MCF 10A (cell line): ENCODE measurements at places on chromosomes 1 and 21.

DNA sequence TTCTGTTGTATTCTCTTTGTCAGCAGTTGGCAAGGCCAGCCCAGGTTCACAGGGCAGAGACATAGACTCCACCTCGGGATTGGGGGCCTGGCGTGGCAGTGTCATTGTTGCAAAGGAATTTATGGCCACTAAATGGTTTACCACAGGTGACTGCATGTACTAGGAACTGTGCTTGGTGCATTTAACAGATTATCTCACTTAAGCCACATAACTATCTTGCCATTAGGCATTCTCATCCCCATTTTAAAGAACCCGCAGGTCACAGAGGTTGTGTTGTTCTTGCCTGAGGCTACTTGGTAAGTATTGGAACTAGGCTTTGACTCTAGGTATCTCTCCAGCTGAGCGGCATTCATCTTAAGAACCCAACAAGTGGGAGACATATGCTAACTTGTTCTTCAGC is 9.7 kb downstream of the TLCD4 start:
- H3K4me1 ChIP-seq = no peaks in the 10 kb centered on the region
- no peak for DNase-seq
- no peak overlapping the region for H3K4me3 ChIP-seq
- H3K27me3 ChIP-seq = no peaks in the 10 kb centered on the region
- no peaks in the 10 kb centered on the region for H3K36me3 ChIP-seq

DNA sequence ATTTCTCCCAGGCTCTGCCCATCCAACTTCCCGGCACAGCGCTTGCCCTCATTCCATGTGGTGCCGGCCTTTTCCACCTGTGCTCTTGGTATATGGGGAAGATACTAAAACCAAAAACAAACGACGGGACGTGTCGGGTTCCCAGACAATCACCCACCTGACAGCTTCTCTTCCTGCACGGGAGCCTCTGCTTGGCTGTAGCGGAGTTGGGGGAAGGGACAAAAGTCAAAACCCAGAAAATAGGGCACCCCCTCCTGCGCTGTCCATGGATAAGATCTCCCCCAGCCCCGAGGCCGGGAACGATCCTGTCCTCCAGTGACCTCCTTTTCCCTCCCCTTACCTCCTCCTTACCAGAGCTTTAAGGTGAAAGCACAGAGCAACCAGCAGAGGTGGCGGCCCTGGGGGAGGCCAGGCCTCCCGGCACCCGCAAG is 640 bp downstream of the JTB start:
- H3K36me3 ChIP-seq = peaks cover 64% of the 10 kb centered on the region
- peak; percentile 26 for DNase-seq
- H3K4me1 ChIP-seq = peaks cover 23% of the 10 kb centered on the region
- H3K27ac ChIP-seq = peak overlapping the region; percentile 96
- H3K4me3 ChIP-seq = peak overlapping the region; percentile 98

DNA sequence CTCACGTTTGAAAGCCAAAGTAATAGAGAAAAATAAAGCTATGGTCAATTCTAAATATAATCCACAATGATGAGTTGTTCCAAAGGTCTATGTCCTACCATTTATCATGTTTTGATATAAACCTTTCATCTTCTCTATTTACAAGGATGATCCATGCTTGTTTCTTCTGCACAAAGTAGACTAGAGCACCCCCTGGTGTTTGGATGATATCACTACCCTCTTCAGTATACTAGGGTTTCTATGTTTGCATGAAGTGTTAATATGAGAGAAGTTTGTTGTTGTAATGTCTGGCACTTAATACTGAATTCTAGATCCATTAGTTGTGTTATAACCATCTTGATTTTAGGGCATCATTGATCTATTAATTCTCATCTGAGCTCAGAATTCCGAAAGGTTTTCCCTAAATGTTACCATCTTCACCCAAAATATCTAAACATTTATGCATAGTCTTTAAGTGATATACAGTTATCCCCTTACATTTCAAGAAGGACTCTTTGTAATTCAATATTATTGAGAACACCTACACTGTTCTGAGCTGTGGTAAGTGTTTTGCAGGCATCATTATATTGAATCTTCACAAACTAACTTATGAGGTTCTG is 21.1 kb downstream of the CLDN8 start:
- peak; percentile 72 for DNase-seq
- H3K36me3 ChIP-seq = no peaks in the 10 kb centered on the region
- H3K27me3 ChIP-seq = no peaks in the 10 kb centered on the region
- H3K27ac ChIP-seq = no peak overlapping the region

DNA sequence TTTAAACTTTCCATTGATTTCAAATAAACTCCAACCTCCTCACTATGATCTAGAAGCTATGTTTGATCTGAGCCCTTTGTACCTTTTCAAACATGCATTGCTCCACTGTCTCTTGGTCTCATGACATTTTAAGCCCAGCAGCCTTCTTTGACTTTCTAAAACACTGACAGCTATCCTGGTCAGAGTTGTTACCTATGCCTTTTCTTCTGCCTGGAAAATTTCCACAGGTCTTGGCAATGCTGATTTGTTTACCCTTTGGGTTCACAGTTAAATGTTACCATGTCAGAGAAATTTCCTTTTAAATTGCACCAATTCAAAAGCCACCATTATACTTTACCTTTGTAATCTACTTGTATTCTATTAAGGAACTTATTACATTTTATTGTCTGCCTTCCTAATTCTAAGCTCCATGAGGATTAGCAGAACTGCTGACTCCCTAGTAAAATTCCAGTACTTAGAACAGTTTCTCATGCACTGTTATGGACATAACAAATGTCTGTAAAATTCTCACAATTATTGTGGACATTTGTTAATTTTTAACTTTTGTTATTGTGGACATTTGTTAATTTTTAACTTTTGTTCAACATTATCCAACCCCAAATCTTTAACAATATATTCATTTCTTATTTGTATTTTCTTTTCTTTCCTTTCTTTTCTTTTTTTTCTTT is 1064.4 kb downstream of the NCAM2 start:
- no peak overlapping the region for H3K4me3 ChIP-seq
- no peaks in the 10 kb centered on the region for H3K4me1 ChIP-seq
- H3K36me3 ChIP-seq = no peaks in the 10 kb centered on the region
- DNase-seq = no peak

DNA sequence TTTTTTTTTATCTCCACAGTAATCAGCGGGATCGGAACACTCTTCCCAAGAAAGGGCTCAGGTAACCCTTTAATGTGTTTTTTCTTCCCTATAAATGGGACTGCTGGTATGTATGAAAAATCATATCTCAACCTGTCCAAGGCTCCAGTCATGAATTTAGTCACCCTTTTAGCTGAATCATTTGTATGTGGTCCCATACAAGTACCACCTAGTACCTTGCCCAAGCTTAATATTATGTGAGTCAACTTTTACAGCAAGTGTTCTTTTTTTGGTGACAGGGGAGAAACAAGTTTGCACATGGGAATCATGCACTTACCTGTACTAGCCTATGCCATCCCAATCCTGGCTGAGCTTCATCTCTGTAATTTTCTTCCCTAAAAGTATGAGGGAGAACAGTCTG is 43.7 kb upstream of the IPO9 start:
- no peak overlapping the region for H3K4me3 ChIP-seq
- no peaks in the 10 kb centered on the region for H3K27me3 ChIP-seq
- peak; percentile 30 for DNase-seq

- DNase-seq = no peak
- no peaks in the 10 kb centered on the region for H3K27me3 ChIP-seq
- H3K36me3 ChIP-seq = peaks cover 4% of the 10 kb centered on the region
- H3K4me3 ChIP-seq = no peak overlapping the region
- peaks cover 4% of the 10 kb centered on the region for H3K4me1 ChIP-seq
- H3K27ac ChIP-seq = no peak overlapping the region
These were observed 73.5 kb downstream of the SIK1 start for GRCh38 chr21:43353282-43354025.

DNA sequence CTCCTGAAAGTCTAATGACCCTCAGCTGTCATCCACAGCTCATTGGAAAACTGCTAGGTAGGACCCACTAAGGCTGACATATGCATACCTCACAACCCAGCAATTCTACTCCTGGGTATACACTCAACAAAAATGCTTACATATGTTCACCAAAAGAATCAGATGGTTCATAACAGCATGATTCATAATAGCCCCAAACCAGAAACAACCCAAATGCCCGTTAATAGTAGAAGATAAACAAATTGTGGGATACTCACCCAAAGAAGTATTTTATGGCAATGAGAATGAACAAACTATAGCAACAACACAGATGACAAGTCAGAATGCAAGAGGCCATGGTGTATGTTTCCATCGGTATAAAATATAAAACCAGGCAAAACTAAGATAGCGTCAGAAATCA is 124.6 kb downstream of the HLCS start:
- H3K36me3 ChIP-seq = no peaks in the 10 kb centered on the region
- H3K27ac ChIP-seq = no peak overlapping the region
- no peaks in the 10 kb centered on the region for H3K27me3 ChIP-seq

- H3K27me3 ChIP-seq = no peaks in the 10 kb centered on the region
- H3K27ac ChIP-seq = no peak overlapping the region
- H3K4me3 ChIP-seq = no peak overlapping the region
These were observed 87.3 kb upstream of the KAZN start for GRCh38 chr1:14511166-14511680.

DNA sequence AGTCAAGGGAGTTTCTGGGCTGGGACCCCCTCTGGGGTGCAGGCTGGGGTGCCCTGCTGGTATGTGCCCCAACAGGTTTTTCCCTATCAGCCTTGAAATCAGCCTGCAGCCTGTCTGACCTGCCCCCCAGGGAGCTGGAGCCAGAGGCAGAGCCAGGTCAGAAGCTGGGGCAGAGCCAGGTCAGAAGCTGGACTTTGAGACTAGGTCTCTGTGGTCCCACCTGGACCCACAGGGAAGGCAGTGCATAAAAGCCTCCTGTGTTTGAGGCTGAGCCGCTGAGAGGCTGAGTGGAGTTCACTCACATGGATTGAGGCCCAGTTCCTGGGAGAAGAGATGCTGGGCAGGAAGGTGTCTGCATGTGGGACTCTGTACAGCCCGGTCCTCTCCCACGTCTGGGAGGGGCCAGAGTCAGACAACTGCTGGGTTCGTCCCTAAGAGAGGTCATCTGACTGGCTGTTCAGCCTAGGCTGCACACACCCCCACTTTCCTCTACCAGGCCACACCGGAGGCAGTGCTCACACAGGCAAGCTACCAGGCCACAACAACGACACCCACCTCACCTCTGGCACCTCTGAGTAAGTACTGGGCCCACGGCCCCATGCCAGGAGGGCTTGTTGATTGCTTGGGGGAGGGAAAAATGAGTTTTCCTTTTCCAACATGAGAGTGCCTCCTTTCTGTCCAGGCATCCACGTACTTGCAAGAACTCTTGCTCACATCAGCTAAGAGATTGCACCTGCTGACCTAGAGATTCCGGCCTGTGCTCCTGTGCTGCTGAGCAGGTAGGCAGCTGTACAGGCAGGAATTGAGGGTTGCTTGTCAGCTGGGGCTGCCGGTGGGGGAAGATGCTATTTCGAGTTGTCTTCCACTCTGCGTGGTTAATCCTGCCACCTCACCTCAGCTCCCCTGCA is at the start of gene ANXA9:
Gene ANXA9 (plus strand): TSS at position 488 of the 908 bp plus-strand sequence. CDS start 814 bp downstream, outside the sequence.
- peaks cover 33% of the 10 kb centered on the region for H3K4me1 ChIP-seq
- no peaks in the 10 kb centered on the region for H3K36me3 ChIP-seq
- DNase-seq = no peak

GRCh38 chr1:50667272-50667671 is 244.0 kb upstream of the DMRTA2 start:
- no peak overlapping the region for H3K4me3 ChIP-seq
- H3K27me3 ChIP-seq = no peaks in the 10 kb centered on the region
- no peak for DNase-seq
- peaks cover 6% of the 10 kb centered on the region for H3K4me1 ChIP-seq

GRCh38 chr21:14833666-14834351 is 231.0 kb downstream of the NRIP1 start:
- H3K27me3 ChIP-seq = no peaks in the 10 kb centered on the region
- H3K4me1 ChIP-seq = no peaks in the 10 kb centered on the region
- peaks cover 8% of the 10 kb centered on the region for H3K36me3 ChIP-seq
- DNase-seq = no peak
- H3K27ac ChIP-seq = no peak overlapping the region

- H3K4me1 ChIP-seq = no peaks in the 10 kb centered on the region
- no peak for DNase-seq
- H3K27ac ChIP-seq = no peak overlapping the region
- no peaks in the 10 kb centered on the region for H3K27me3 ChIP-seq
These were observed 138.4 kb upstream of the LHX8 start for GRCh38 chr1:74995821-74996220.

GRCh38 chr1:222886878-222887351 is 72.1 kb downstream of the DISP1 start:
- H3K27me3 ChIP-seq = no peaks in the 10 kb centered on the region
- no peak overlapping the region for H3K4me3 ChIP-seq
- peaks cover 6% of the 10 kb centered on the region for H3K36me3 ChIP-seq
- H3K27ac ChIP-seq = no peak overlapping the region
- no peak for DNase-seq

DNA sequence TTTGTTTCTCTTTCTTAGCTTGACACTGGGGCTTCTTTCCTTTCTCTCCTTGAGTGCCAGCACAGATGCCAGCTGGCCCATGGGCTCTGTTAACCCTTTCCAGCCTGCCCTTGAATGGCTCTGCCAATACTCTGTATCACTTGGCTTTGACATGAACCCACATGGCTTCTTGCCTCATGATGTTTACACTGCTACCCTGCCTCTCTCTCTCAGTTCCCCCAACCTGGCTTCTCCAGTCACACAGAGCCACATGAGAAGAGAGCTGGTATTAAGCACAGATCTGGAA is 262.4 kb downstream of the OMA1 start:
- no peak for DNase-seq
- H3K36me3 ChIP-seq = no peaks in the 10 kb centered on the region
- H3K27me3 ChIP-seq = no peaks in the 10 kb centered on the region
- no peaks in the 10 kb centered on the region for H3K4me1 ChIP-seq
- no peak overlapping the region for H3K27ac ChIP-seq
- no peak overlapping the region for H3K4me3 ChIP-seq

DNA sequence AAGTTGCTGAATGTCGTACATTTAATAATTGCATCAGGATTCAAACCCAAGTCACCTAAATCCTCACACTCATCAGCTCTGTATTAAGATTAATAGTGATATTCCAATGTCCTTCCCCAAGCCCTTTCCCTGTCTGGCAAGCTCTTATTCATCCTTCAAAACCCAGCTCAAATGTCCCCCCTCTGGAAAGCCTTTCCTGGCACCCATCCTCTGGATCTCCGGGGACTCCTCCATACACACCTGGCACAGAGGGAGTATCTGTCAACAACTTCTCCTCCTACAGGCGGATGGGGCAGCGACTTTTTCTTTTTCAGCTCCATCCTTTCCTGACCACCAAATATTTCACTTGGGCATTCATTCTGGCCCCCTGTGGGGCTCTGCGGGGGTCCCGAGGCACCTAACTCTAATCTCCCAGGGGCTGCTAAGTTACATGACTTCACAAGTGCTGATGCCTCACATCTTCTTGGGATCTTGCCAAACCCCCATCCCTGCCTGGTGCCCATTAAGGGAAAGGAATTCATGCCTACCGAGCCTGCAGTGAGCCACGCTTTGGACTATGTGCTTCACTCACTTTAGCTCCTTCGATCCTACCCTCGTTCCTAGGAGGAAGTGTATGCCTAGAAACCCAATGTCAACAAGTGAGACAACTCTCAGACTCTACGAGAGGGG is 15.2 kb downstream of the TINAGL1 start:
- peaks cover 11% of the 10 kb centered on the region for H3K4me1 ChIP-seq
- H3K27me3 ChIP-seq = peaks cover 9% of the 10 kb centered on the region
- no peak overlapping the region for H3K4me3 ChIP-seq
- peak overlapping the region; percentile 2 for H3K27ac ChIP-seq
